ENCODE measurements at places on chromosomes 12 and 14.

DNA sequence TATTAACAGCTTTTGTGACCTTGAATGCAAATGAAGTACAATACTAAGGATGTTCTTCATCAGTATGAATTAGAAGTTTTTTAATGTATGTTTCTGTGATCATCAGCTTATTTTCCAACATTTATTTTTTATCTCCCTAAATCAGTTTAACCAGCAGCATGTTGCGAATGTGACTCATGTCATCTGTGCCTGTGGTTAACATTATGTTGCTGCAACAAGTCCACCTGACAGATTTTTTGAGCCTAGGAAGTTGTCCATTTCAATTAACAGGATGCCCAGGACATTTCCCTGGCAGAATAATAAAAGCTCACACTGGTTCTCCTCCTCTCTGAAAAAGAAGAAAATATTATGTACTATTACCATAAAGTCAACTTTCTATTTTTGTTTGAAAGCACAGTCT lies 155.5 kb downstream of the SYT1 start:
- peak; percentile 23 for DNase-seq

DNA sequence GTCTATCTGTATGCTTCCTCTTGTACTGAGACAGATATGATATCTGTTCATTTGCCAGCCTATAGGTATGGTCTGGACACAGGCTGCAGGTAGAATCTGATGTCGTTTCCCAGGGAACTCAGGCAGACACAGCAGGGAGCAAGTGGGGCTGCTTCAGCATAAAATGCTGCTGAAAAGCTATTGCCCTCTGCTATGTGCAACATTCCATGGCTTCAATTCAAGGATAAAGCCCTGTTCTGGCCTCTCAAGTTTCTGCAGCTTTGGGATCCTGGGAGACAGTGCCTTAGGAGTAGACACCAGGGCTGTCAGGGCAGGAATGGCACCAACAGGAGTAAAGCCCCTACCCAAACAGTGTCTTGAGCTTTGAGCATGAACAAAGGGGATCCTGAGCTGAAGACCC lies 173.5 kb downstream of the SLC41A2 start:
- DNase-seq = no peak

- no peak for DNase-seq
Measured at GRCh38 chr12:57621497-57622292, 10.5 kb downstream of the ARHGEF25 start.

GRCh38 chr12:31474751-31475150 lies 116.2 kb downstream of the DENND5B start:
- no peak for DNase-seq

DNA sequence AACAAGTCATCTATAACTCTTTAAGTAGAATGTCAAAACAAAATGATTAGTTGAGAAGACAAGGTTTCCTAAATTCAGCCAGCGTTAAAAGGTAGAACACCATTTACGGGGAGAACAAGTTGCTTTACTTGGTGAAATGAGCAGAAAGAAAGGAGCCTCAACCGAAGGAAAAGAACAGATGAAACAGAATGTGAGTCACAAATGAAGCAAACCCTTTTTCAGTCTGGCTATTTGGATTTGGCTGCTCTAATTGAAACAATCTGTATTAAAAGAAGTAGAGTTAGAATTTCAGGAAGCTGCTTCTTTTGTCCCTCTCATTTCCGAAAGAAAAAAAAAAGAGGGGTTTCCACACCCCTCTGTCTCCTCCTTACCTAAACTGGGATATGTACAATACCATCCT lies 34.6 kb downstream of the CEP128 start:
- DNase-seq = no peak

GRCh38 chr14:68450391-68451120 lies 342.3 kb downstream of the ZFP36L1 start:
- no peak for DNase-seq

- peak; percentile 86 for DNase-seq
Measured at GRCh38 chr12:108833355-108833733, 24.0 kb downstream of the SSH1 start.

- no peak for DNase-seq
Measured at GRCh38 chr14:94407906-94408305, 19.5 kb upstream of the SERPINA1 start.

GRCh38 chr14:74973003-74973653 lies 17.7 kb upstream of the PGF start:
- DNase-seq = no peak

- no peak for DNase-seq
Measured at GRCh38 chr12:81015510-81015909, 62.4 kb upstream of the ACSS3 start.

DNA sequence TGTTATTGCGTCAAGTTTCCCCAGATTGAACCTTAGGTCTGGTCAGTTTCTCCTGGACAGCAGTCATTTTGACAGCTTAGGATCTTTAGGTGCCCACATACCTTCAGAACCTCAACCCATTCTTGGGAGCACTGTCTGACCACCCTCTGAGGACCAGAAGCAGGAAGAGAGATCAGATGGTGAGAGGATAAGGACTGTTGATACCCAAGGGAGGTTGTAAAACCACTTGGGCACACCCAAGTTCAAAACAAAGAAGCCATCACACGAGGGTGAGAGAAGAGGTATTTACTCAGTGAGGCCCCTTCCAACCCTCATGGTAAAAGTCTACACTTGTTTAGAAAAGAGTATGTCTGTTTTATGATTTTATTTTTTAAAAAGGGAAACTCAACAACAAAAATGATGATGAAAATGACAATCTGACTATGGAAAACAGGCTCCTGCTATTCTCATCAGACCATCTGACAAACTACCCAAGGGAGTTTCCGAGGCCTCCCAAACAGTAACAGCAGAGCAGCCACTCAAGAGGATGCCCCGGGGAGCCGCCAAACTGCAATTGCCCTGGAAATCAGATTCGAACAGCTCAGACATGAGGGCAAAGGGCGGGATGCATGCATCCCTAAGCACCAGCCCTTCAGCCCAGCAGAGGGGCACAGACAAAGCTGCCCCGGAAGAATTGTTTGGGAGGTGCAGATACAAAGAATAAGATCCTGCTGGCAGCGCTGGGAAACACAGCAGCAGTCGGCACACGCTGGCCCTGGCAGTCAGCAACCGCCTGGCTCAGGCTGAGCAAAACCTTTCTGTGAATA lies 162.6 kb upstream of the PLEKHG7 start:
- DNase-seq = no peak

DNA sequence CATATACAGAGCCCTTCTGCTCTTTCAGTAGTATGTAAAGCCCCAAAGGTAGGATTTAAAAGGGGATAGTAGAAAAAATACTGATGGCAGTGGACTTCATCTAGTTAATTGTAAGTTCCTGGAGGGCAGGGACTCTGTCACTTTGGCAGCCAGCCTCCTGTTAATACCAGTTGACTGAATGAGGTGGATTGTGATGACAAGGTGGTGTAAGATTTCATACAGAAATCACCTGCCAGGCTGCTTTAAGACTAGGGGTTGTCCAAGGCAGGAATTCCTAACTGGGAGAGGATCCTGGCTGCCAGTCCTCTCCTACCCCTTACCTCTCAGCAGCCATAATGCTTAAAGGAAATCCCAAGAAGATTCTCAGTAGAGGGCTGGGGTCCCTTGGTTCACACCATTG lies 7.3 kb downstream of the DYRK2 start:
- no peak for DNase-seq

DNA sequence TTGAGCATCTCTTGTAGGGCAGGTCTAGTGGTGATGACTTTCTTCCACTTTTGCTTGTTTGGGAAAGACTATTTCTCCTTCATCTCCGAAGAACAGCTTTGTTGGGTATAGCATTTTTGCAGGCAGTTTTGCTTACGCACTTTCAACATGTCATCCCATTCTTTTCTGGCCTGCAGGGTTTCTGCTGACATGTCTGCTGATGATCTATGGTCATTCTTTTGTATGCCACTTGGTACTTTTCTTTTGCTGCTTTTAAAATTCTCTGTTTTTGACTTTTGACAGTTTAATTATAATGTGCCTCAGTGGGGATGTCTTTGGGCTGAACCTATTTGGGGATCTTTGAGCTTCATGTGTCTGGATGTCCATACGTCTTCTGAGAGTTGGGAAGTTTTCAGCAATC lies 78.2 kb downstream of the PTHLH start:
- DNase-seq = no peak

DNA sequence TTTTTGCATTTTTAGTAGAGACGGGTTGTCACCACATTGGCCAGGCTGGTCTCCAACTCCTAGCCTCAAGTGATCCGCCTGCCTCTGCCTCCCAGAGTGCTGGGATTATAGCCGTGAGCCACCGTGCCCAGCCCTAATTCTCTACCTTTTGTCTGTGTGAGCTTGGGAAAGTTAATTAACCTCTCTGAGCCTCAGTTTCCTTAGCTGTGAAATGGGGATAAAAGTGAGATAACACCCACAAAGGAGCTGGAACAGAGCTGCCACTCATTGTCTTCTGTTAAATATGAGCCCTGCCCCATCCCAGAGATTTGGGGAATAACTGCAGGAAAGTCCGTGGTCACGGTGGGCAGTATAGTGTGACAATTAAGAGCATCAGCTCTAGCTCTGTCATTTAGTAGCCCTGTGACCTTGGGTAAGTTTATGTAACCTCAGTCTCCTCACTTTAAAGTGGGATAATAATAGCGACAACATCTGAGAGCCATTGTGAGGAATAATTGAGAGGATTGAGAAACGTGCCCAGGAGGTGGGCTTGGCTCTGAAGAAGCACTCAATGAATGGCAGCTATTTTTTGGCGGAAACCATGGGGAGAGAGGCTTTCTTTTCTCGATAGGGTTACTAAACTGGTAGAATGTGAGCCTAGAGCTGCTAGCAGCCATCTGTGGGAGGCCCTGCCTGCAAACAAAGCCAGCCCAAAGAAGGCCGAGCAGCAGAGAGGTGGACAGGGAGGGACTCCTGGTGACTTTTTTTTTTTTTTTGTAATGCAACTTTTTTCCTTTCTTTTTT lies 60.8 kb upstream of the MED13L start:
- no peak for DNase-seq

GRCh38 chr12:90575995-90576394 lies 379.0 kb downstream of the CCER1 start:
- DNase-seq = no peak

DNA sequence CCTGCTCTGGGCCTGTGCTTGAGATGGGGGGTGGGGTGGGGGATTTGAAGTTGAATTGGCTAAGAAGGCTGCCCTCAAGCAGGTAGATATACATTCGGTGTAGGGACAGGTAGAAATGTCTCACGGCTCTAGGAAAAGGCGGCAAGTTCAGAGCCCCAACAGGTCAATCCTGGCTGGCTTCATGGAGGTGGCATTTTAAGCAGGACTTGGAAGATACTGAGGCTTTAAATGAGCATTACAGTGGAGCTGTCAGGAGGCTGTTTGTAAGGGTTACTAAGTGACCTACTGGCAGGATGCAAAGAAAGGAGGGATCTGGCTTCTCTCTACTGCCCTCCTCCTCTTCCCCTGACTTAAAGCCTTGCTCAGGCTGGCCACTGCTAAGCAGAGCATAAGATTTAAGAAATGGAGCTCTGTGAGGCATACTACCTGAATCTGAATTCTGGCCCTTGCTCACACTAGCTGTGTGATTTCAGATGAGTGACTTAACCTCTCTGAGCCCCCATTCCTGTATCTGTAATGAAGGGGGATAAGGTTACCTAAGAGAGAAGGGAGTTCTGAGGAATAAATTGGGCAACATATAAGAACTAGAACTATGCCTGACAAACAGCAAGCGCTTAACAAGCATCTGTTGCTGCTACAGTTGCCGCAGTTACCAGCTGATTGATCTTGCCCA lies 61.6 kb downstream of the SLC24A4 start:
- DNase-seq = no peak

DNA sequence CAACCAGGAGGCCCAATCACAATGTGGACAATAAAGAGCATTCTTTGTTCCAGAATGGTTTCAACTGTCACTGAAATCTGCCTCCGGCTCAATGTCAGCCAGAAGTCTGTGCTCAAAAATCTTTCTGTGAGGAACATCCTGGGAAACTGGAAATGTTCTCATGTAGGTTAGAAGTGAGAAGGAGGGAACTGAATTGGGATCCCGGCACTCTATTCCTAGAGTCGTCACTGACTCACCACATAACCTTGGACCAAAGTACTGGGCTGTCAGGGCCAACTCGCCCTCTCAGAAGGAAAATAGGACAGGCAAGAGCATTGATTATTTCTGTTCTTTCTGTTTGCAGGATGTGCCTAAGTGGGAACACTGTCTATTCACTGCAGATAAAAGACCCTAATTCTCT lies 57.6 kb downstream of the PRKAB1 start:
- no peak for DNase-seq

DNA sequence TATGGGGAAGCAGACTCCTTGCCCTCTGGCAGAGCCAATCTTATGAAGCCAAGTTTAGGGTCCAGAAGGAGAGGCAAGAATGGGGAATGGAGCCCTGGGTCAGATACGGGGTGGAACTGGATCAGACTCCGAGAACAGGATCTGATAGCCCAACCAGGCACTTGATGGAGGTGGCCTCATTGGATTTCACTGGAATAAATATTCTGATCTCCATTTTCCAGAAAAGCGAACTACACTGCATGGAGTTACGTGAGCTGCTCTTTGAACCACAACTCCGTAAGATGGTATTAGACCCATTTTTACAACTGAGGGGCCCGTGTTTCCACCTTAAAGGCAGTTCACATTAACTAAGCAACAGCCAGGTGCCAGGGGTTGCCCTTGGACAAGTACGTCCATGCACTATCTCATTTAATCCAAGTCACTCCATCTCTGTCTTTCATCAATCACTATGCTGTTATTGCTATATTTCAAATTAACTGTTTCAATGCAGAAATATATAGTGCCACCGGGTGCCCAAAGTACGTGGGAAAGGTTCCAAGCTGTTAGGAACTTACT lies 155.2 kb downstream of the BCL11B start:
- DNase-seq = no peak

DNA sequence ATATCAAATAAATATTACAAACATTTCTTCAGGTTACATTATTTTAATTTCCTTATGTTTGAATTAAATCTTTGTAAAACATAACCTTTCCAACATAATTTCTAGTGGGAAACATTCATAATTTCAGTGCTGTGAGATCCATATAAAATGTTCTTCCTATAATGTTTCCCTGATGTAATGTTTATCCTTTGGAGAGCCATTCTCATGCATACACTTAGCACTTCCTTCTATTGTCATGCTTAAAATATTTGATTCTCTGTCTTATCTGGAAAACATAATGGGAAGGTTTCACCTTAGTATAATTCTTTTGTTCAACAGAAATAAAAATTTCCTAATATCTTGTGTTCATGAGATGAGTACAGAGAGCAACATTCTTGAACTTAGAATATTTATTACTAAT lies 472.5 kb downstream of the ADAMTS20 start:
- DNase-seq = no peak

- no peak for DNase-seq
Measured at GRCh38 chr12:108635997-108636808, 2.5 kb upstream of the SELPLG start.

GRCh38 chr12:55983232-55983842 lies 9.5 kb downstream of the RAB5B start:
- no peak for DNase-seq

- DNase-seq = peak; percentile 81
Measured at GRCh38 chr14:79483477-79484388, 727.6 kb downstream of the DIO2 start.
